ENCODE measurements at places on chromosomes 5 and 9. TPM values are rescaled to one million over a fixed set of nuclear protein-coding genes. Genes with fewer than 3 reads are reported as not detected.
A peak's percentile ranks its signal among the peaks of the same experiment; 100 is the strongest.

Gene OBP2B
- polyA plus RNA-seq, result 0.30 TPM

Gene HTR4
- 0.15 TPM for polyA plus RNA-seq

Gene STK32A
- 13.5 TPM for polyA plus RNA-seq

Gene GRM6
- polyA plus RNA-seq, result 0.64 TPM

Gene HEXB
- polyA plus RNA-seq, result 131 TPM

Gene NPR3
- polyA plus RNA-seq, result 19.0 TPM

DNA sequence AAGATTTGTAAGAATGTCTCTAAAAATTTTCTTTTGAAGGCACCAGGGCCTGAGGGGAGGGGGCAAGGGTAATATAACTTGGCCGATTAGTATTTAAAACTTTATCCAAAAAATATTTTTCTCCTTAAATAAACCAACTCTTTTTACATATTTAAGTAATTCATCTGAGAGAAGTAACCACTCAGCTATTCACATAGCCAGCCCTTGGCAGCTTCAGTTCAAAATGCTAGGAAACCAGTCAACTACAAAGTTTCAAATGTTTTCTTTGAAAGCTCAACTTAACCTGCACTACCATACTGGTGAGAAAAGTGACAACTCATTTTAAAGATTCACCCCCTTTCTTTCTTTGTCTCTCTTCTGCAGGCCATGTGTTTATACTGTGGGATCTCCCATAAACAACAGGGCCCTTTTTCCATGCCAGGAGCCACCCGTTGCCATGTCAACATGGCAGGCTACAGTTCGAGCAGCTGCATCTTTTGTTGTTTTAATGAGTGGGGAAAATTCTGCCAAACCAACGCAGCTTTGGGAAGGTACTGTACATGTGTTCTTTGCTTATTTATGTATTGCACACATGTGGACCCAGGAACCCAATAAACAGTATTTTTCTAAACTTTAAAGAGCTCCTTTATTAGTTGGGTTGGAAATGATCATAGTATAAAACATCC, 46.3 kb downstream of the AOPEP start:
- DNase-seq, result no peak

DNA sequence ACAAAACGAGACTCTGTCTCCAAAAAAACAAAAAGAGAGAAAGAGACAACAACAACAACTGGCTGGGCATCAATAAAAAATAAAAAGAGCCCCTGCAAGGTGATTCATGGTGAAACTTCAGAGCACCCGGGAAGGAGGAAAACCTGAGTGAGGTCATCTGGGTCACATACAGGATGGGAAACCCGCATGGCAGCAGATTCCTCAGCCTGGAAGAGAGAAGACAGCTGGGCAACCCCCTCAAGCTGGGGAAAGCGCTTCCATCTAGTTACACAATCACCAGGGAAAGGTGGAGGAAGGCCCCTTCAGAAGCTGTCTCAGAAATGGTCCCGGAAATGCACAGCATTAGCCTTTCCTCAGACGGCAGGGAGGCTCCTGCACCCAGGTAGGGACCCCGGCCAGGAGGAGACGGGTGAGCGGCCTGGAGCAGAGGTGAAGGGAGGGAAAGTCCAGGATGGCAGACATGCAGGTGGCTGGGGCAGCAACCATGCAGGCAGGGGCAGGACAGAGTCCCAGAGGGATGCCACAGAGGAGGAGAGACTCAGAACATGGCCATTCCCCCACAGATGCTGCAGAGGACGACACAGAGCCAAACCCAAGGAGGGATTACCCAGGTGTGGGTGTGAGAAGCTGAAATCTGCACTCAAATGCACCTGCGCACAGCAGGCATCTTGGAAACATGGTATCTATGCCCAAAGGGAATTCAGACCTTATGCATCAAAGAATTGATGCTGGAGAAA, 29.4 kb downstream of the CAMSAP1 start:
- DNase-seq, result no peak

GRCh38 chr9:115170358-115171073, 52.6 kb upstream of the TNC start:
- no peak for DNase-seq

- DNase-seq, result no peak
Observed at GRCh38 chr5:39256477-39257235, 37.3 kb upstream of the FYB1 start.

DNA sequence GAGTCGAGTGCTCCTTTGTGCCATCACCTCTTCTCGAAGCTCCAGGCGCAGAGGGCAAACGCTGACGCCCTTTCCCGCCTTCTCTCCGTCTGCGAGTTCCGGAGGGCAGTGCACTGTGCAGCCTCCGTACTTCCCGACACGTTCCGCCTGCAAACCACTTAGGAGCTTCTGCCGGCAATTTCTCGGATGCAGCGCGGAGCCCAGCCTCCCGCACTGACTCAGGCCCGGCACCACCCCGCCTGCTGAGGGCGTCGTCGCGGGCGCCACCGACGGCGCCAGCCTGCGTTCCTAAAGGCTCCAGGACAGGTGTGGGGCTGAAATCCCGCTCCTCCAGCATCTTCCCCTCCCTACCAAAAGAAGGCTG, 9.3 kb upstream of the TRIM36 start:
- no peak for DNase-seq

DNA sequence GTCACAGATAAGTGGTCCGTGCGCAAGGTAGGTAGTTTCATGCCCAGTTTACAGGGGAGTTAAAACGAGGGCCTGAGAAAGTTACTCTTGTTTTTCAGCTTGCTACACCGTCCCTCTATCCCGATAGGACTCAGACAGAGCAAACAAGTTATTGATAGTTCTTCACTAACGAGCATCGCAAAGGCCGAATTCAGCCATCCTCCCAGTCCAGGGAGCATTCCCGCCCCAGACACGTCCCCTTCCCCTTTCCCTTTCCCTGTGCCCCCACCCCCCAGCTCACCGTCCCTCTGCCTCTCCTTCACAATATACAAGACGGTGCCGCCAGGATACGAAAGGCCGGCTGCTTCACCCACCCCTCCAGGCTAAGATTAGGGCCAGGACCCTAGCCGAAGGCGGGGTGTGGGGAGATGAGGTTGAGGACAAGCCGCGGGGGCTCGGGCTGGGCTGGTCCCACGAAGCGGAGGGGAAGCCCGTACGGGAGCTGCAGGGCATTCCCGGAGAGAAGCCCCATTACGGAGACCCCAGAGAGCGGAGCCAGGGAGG, 599 bp downstream of the KIAA1191 start:
- peak; percentile 8 for DNase-seq

GRCh38 chr9:18707489-18708205, 233.7 kb downstream of the ADAMTSL1 start:
- DNase-seq, result no peak

GRCh38 chr5:112930082-112930344, 8.0 kb upstream of the REEP5 start:
- DNase-seq, result no peak

DNA sequence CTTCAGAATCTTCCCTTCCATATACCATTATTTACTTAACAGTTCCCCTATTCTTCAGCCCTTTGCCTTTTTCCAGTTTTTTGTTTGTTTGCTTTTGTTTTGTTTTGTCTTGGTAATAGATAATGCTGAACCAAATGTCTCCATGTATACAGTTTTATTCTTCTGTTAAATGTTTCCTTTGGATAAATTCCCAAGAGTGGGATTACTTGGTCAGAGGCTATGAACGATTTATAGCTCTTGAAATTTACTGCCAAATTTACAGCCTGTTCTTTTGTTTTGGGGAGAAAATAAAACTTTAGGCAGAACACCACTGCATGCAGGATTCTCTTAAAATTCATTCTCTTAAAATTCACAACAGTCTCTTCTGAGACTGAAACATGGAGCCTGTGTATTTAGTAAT, 38.6 kb downstream of the NR4A3 start:
- DNase-seq, result peak; percentile 25

- no peak for DNase-seq
Observed at GRCh38 chr5:72237415-72237814, 82.6 kb downstream of the MRPS27 start.

DNA sequence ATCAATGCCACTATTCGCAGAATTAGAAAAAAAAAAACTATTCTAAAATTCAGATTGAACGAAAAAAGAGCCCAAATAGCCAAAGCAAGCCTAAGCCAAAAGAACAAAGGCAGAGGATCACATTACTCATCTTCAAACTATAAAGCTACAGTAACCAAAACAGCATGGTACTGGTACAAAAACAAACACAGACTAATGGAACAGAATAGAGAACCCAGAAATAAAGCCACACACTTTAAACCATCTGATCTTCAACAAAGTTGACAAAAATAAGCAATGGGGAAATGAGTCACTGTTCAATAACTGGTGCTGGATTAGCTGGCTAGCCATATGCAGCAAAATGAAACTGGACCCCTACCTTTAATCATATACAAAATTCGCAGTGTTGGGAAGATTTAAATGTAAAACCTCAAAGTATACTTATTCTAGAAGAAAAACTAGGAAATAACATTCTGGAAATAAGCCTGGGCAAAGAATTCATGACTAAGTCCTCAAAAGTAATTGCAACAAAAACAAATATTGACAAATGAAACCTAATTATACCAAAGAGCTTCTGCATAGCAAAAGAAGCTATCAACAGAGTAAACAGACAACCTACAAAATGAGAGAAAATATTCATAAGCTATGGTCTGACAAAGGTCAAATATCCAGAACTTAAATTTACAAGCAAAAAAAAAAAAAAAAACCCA, 153.7 kb downstream of the NDUFS4 start:
- no peak for DNase-seq

DNA sequence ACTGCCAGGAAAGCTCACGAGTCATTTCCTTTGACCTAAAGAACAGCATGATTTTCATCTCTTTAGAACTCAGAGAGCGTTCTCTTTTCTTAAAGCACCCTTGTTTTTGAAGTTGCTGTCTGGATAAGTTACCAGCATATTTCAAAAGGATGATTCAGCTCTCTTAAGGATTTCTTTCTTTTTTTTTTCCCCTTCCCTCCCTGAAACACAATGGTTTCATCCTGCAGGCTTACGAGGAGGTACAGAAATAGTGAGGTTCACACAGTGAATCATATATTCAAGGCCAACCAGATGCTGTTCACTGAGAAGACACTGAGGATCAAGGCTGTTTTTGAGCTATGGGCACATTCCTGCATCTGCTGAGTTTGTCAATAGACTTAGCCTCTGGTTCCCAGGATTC, 257.2 kb downstream of the KIF4B start:
- DNase-seq, result no peak

DNA sequence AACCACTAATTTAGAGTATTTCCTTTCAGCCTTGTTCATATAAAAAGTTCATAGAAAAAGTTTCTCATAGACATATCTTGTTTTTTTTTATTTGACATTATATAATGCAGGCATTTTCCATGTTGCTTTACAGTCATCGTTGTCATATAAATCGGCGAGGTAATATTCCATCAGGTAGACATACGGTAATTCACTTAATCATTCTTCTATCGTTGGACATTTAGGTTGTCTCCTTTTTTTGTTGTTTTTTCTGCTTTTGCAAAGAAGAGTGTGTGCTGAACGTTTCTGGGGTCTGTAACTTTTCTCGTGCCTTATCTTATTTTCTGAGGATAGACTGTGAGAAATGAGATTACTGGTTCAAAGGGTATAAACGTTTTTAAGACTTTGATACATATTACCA, 283.6 kb downstream of the ARHGAP26 start:
- DNase-seq, result no peak

All from right renal pelvis (tissue), 4 donors.